HuH-7 (cell line): ENCODE measurements at places on chromosomes 4 and X.

DNA sequence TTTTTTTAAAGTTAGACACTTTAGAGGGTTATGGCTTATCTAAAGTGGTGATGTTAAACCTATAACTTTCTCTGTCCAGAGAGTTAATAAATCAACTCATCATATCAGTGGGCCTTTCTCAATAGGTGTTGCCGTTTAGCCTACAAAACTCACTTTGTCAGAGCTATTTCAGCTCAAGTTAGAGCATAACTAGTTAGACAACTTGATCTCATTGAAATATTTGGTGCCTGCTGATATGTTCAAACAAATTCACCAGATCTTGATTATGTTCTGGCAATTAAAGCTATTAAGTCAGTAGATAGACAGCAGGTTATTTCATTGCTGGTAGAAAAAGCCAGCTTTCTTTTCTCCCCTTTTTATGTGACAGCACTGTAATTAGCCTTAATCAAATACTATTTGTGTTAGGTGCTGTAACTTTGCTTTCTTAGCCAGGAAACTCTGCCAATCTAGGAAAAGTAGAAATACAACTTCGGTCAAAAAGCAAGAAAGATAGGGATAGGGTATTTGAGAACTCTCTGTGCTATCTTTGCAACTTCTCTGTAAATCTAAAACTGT lies 191.8 kb downstream of the MAML3 start:
- no peak for DNase-seq

GRCh38 chr4:41696763-41697162 lies 51.8 kb downstream of the PHOX2B start:
- no peak for DNase-seq

GRCh38 chr4:185969657-185970056 lies 99.3 kb upstream of the TLR3 start:
- DNase-seq: peak; percentile 4

DNA sequence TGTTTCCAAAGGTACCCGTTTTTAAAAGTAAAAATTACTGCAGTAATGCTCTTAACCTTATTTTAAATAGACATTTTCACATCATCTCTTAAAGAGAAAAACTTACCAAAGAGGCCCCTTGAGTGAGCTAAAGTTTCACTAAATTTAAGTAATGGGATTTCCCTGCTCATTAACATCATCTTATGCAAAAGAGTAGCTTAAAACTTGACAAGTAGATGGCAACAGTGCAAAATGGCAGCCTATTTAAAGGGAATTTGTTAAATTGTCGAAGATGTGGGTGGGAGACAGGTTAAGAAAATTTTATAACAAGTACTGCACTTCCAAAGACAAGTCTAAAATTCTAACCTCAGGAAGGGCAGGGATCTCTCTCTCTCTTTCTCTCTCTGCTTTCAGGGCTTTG lies 271.7 kb upstream of the LDB2 start:
- DNase-seq: no peak

- DNase-seq: no peak
These were observed 106.4 kb upstream of the NDST4 start for GRCh38 chr4:115219862-115220261.

GRCh38 chrX:55489314-55490009 lies at the start of gene USP51:
Gene USP51, minus strand, starts transcription at chrX:55489848. Its CDS starts 909 bp downstream, at chrX:55488939.
- DNase-seq: no peak
